Endodermal cell (in vitro differentiated cells): ENCODE measurements at places on chromosomes 11 and 22. TPM values are rescaled to one million over a fixed set of nuclear protein-coding genes. Genes with fewer than 3 reads are reported as not detected.

Gene TPCN2
- 14.7 to 22.8 TPM (median 20.7 TPM) in 3 replicates for total RNA-seq

DNA sequence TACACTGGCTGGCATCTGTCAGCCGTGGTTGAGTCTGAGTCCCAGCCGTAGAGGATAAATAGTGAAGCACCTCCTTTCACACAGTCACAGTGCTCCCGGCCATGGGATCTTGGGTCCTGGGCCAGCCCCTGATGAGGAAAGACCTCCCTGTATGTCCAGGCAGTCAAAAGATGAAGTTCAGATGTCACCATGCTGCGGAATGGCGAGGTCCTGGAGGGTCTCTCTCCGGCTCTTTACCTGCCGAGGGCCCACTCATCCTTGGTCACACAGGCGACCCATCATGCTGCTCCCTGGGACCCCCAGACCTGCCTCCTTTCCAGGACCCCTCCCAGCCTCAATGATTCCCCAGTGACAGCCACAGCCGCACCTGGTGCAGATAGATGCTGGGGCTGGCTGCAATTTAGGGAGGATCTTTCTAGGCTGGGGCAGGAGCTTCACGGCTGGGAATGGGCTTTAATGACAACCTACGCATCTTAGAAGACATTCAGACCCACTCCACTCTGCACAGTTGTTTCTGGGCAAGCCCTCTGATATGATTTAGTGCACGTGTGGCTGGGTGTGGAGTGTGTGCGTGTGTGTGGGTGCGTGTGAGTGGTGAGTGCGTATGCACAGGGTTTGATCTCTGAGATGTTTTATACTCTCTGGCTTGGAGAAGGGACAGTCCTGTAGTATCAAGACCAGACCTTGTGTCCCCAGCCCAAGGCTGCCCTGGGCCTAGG is 79.7 kb downstream of the FBLN1 start:
- no peaks in the 10 kb centered on the region for H3K4me1 ChIP-seq
- no peaks in the 10 kb centered on the region for H3K36me3 ChIP-seq
- H3K27ac ChIP-seq, result no peak overlapping the region
- H3K4me3 ChIP-seq, result no peak overlapping the region

- DNase-seq, result no peak
- no peaks in the 10 kb centered on the region for H3K36me3 ChIP-seq
- H3K27me3 ChIP-seq, result no peaks in the 10 kb centered on the region
- H3K4me1 ChIP-seq, result no peaks in the 10 kb centered on the region
- no peak overlapping the region for H3K27ac ChIP-seq
Observed at GRCh38 chr11:30811226-30811755, 225.1 kb upstream of the MPPED2 start.

DNA sequence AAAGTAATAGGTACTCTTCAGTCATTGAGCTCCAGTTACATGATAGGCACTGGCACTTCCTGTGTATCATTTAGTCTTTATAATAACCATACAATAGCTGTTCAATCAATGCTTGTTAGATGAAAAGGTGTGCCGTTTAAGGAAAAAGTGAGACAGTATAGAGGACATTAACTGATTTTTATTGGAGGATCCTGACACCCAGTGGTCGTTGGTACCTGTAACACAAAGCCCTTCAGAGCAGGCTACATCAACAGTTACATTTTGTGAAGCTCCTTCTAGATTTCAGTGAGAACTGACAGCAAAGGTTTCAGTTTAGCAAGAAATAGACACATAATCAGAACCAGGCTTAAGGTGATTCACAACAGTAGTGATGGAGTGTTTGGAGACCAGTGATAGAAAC is 44.2 kb downstream of the CCDC81 start:
- H3K36me3 ChIP-seq, result no peaks in the 10 kb centered on the region
- no peak for DNase-seq
- H3K27ac ChIP-seq, result no peak overlapping the region
- H3K4me3 ChIP-seq, result peak overlapping the region; percentile 35
- H3K4me1 ChIP-seq, result peaks cover 14% of the 10 kb centered on the region

GRCh38 chr11:115698243-115698642 is 194.0 kb upstream of the CADM1 start:
- peaks cover 5% of the 10 kb centered on the region for H3K4me1 ChIP-seq
- no peaks in the 10 kb centered on the region for H3K27me3 ChIP-seq
- no peak overlapping the region for H3K27ac ChIP-seq
- peak; percentile 6 for DNase-seq
- H3K4me3 ChIP-seq, result no peak overlapping the region

Gene NCF4
- not detected in 3 replicates for total RNA-seq

GRCh38 chr11:121554552-121554951 is 101.8 kb upstream of the SORL1-AS1 start:
- H3K4me3 ChIP-seq, result no peak overlapping the region
- H3K36me3 ChIP-seq, result peaks cover 28% of the 10 kb centered on the region
- no peak for DNase-seq
- H3K4me1 ChIP-seq, result peaks cover 6% of the 10 kb centered on the region
- no peak overlapping the region for H3K27ac ChIP-seq

Gene CASP1
- not detected in 3 replicates for total RNA-seq

DNA sequence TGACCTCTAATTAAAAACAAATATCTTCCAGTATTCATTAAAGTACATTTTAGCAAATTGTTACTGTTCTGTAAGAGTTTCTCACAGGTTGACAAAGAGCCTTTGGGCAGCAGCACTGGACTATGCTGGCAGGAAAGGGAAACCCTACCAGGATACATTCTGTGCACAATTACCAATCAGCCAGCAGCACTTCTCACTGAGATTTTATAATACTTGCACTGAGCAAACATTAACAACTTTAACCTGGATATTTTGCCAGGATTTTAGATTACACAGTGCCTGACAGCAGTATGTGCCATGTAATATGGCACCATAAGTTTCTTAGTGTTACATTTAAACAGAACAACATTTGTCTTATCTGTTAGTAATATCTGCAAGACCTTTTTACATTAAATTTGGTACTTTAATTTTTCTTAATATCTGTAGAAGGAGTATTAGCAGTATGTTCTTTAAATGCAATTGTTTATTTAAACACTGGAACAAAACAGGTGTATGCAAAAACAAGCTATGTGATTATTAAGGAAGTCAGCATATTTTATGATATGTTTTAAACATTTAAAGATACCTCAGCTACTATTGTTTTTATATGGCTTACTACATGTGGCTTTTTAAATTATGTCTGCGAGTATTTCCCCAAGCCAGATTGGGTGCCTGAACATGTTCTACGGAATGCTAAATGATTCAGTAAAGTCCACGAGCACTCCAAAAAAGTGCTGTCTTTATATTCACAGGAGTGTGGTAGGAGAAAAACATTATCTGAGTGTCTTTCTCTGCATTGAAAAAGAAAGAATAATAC is 699.0 kb upstream of the LUZP2 start:
- H3K36me3 ChIP-seq, result no peaks in the 10 kb centered on the region
- no peak overlapping the region for H3K4me3 ChIP-seq
- no peaks in the 10 kb centered on the region for H3K27me3 ChIP-seq
- peaks cover 8% of the 10 kb centered on the region for H3K4me1 ChIP-seq

Gene UBQLN3
- 0.21 to 0.24 TPM in 2 of 3 replicates, not detected in the other for total RNA-seq

Gene GPR83
- 0.26 and 0.41 TPM in 2 replicates for total RNA-seq

DNA sequence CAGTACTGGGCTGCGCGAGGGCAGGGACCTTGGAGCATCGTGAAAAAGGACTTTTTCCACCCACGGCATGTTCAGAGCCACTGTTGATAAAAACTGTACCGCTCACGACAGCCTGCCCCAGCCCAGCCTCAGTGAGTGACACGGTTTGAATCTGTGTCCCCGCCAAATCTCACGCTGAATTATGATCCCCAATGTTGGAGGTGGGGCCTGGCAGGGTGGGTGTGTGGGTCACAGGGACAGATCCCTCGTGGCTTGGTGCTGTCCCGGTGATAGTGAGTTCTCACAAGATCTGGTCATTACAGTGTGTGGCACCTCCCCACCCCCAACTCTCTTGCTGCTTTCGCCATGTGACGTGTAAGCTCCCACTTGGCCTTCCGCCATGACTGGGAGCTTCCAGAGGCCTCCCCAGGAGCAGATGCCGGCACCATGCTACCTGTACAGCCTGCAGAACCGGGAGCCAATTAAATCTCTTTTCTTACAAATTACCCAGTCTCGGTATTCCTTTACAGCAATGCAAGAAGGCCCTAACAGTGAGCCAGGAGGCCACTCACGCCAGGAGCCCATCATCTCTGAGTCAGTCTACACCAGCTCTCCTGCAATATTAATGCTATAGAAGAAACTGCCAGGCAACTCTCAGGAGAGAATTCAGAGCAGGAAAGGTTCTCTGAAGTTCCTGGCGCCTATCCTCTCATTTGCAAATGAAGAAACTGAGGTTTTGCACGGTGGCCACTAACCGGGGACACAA is 1.3 kb downstream of the TOLLIP start:
- H3K27ac ChIP-seq, result no peak overlapping the region
- H3K4me3 ChIP-seq, result peak overlapping the region; percentile 77
- H3K36me3 ChIP-seq, result no peaks in the 10 kb centered on the region
- peak; percentile 28 for DNase-seq
- no peaks in the 10 kb centered on the region for H3K4me1 ChIP-seq
- peaks cover under 1% of the 10 kb centered on the region for H3K27me3 ChIP-seq

- no peak for DNase-seq
- H3K27ac ChIP-seq, result no peak overlapping the region
- no peak overlapping the region for H3K4me3 ChIP-seq
- no peaks in the 10 kb centered on the region for H3K27me3 ChIP-seq
Observed at GRCh38 chr11:116240710-116241109, 532.1 kb downstream of the BUD13 start.

GRCh38 chr11:29641201-29641600 is 375.6 kb downstream of the KCNA4 start:
- DNase-seq, result no peak
- peaks cover 3% of the 10 kb centered on the region for H3K4me1 ChIP-seq
- no peaks in the 10 kb centered on the region for H3K27me3 ChIP-seq
- no peak overlapping the region for H3K4me3 ChIP-seq

- no peaks in the 10 kb centered on the region for H3K4me1 ChIP-seq
- H3K36me3 ChIP-seq, result no peaks in the 10 kb centered on the region
- no peak overlapping the region for H3K27ac ChIP-seq
- H3K4me3 ChIP-seq, result no peak overlapping the region
- peak; percentile 70 for DNase-seq
- H3K27me3 ChIP-seq, result no peaks in the 10 kb centered on the region
Observed at GRCh38 chr11:107606141-107606540, 15.2 kb downstream of the ELMOD1 start.

DNA sequence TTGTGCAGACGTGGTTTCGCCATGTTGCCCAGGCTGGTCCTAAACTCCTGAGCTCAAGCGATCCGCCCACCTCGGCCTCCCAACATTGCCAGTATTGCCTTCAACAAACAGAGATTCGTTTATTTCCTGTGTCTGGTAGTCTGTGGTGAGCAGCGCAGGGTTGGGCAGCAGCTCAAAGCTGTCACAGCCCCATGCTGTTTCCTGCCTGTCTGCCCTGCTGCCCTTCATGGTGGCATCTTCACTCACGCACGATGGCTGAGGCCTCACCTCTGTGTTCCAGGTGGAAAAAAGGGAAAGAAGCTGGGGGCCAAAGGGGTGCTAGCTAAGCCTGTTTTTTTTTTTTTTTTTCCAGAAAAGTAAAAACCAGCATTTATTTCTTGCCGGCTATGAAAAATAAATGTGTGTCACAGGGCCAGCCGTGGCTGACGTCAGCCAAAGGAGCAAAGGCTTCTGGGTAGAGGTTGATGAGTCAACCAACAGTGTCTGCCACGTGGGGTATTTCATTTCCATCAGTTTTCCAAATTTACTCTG is 28.8 kb downstream of the TBC1D22A start:
- DNase-seq, result peak; percentile 20
- no peak overlapping the region for H3K4me3 ChIP-seq
- H3K27ac ChIP-seq, result no peak overlapping the region
- no peaks in the 10 kb centered on the region for H3K27me3 ChIP-seq

Gene TYR
- not detected in 2 replicates for total RNA-seq

DNA sequence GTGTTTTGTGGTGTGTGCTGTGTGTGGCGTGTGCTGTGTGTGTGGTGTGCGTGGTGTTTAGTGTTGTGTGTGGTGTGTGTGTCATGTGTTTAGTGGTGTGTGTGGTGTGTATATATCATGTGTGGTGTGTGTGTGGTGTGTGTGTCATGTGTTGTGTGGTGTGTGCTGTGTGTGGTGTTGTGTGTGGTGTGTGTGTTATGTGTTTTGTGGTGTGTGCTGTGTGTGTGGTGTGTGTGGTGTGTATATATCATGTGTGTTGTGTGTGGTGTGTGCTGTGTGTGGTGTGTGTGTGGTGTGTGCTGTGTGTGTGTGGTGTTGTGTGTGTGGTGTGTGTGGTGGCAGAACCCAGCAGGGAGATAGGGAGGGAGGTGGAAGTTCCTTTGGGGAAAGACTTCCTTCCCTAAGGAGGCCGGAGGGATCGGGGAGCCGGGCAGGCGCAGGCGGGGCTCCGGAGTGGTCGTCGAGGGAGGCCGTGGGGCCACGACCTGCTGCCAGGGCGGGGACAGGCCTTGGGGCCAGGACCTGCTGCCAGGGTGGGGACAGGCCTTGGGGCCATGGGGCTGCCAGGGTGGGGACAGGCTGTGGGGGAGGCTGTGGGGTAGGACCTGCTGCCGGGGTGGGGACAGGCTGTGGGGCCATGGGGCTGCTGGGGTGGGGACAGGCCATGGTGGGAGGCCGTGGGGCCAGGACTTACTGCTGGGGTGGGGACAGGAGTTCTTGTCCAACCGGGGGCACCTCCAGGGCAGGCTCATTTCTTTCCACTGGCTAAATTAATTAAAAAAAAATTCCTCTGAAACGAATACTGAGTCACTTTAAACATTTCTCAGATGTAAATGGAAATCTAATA is 15.2 kb downstream of the PIM3 start:
- no peak overlapping the region for H3K4me3 ChIP-seq
- no peaks in the 10 kb centered on the region for H3K36me3 ChIP-seq
- peak; percentile 79 for DNase-seq
- H3K27me3 ChIP-seq, result peaks cover 23% of the 10 kb centered on the region

DNA sequence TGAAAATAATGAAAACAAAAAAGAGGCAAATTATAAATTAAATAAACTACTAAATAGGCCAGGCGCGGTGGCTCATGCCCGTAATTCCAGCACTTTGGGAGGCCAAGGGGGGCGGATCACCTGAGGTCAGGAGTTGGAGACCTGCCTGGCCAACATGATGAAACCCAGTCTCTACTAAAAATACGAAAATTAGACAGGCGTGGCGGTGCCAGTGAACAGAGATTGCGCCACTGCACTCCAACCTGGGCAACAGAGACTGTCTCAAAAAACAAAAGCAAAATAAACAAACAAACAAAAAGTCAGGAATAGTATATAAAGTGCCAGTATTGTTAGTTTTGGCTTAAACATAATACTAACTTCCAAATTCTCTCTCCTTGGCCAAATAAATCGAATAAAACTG is 37.6 kb upstream of the CECR2 start:
- DNase-seq, result no peak
- no peak overlapping the region for H3K4me3 ChIP-seq
- no peaks in the 10 kb centered on the region for H3K27me3 ChIP-seq
- no peaks in the 10 kb centered on the region for H3K4me1 ChIP-seq

DNA sequence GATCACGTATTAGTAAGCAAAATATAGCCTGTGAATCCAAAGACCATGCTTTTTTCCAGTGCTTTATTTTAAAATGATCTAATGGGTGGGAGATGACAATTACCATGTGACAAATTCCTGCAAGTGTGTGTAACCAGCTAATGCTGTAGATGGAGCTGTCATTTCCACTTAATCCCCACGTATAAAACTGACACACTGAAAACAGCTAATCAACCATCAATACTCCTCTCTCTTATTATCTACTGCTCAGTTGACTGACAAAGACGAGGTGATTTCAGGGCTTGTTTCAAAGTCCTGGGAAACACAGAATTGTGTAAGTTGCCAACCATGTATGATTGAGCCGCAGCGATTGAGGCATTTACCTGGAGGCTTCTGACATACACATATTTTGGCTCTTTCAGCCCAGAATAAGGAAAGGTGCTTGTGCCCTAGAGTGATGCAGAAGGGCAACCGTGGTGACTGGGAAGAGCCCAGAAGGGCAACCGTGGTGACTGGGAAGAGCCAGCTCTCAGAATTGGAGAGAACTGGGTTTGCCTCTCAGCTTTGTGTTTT is 9.7 kb downstream of the SLN start:
- H3K27ac ChIP-seq, result no peak overlapping the region
- no peaks in the 10 kb centered on the region for H3K36me3 ChIP-seq
- H3K4me1 ChIP-seq, result peaks cover under 1% of the 10 kb centered on the region
- no peak for DNase-seq
- no peak overlapping the region for H3K4me3 ChIP-seq
